CD4-positive, alpha-beta T cell treated with Interleukin-17A for 4 hours (primary cell): ENCODE measurements at places on chromosomes 5 and 9.

DNA sequence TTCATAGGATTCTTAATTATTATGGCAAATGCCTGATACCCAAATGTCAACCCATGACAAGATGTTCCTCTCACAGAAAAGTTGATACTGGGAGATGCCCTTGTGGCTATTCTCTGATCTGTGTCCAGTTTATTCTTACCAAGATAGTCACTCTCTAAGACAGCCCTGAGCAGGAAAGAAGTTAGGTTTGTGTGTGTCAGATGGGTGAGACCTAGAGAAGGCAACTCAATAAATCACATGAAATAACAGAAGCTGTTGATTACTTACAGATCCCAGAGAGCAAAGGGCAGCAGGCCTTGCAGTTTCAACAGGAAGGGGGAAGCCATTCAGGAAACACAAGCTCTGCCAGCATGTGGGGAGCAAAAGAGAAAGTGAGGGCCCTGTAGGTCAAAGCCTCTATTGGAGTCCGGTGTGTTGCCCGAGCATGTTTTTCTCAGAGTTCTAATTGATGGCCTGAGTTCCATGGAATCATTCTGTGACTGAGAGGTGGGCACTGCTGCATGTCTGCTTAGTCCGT, 1193.7 kb upstream of the CDH18 start:
- DNase-seq = no peak

GRCh38 chr9:9016597-9016996, 1217.0 kb upstream of the DMAC1 start:
- DNase-seq = no peak

GRCh38 chr9:128388150-128388549, 17.0 kb downstream of the URM1 start:
- no peak for DNase-seq

GRCh38 chr9:130120299-130120587, 52.0 kb upstream of the NCS1 start:
- no peak for DNase-seq
